CD4-positive, alpha-beta T cell treated with Interleukin-21 for 1 hour (primary cell): ENCODE measurements at places on chromosomes 1 and 21.

- DNase-seq, result no peak
Measured at GRCh38 chr1:236084386-236084730, 19.5 kb upstream of the NID1 start.

GRCh38 chr1:157178490-157178889 is 40.3 kb upstream of the ETV3 start:
- no peak for DNase-seq

DNA sequence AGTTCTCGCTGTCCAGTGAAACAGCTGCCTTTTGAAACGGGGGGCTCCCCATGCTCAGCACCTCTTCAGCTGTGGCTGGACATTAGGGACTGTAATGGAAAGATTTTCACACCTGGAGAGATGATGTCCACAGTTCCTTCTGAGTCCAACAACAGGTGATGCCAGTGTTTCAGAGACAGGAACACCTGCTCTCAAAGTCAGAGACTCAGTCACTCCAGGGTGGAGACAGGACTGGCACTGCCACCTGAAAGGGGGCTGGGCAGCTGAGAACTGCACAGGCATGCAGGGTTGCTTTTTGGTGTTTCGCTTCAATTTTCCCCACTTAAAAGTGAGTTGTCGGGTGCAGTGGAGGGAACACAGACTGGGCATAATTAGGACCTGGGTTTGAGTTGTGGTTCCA is 124.8 kb downstream of the GALNT2 start:
- no peak for DNase-seq

DNA sequence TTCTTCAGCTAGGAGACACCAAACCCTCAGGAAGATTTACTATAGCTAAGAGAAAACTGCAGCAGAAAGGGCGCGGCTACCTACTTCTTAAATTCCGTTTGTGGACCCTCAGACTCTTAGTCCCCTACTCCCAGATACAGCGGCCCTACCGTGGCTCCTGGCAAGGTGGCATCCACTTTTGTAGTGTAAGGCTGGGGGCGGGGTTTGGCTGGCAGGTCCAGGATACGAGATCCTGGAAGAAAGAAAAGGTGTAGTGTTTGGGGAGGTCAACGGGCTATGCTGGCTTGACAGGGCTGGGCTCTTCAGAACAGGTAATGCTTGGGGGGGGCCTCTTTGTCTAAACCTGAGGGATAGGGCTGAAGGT is 280 bp downstream of the CREB3L4 start:
- no peak for DNase-seq

DNA sequence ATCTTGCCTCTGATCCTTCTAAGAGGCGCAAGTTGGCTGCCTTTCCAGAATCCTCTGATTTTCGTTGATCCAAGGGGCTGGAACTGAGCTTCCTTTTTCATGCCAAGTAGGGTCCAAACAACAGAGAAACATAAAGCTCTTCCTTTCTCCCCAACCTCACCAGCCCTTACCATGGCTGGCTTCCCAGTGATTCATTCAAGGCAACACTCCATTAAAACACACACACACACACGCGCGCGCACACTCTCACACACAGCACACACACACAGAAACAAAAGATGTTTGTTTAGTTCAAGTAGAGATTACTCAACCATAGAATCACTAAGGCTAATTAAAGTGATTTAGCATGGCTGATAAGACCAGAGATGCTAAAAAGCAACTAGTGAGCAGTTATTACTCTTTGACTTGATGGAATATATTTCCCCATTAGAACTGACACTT is 13.0 kb upstream of the GUCA2A start:
- no peak for DNase-seq

- no peak for DNase-seq
Measured at GRCh38 chr1:74731399-74732052, 1.3 kb downstream of the CRYZ start.

DNA sequence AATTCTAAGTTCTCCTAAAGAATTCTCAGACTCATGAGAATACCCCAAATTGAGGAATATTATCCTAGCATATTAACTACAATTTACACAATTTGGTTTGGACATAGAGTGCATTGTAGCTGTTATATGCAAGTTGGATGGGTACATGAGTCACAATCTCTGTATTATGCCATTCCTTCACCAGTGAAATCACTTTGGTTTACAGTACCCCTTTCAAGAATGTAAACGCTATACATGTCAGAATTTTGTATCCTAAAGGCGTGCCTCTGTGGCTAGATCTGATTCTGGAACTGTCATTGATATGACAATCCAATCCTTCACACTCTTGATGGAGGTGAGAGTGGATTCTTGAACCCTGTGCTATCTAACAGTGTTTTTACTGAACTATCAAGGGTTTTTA is 6.7 kb upstream of the IL10RB start:
- DNase-seq, result no peak

DNA sequence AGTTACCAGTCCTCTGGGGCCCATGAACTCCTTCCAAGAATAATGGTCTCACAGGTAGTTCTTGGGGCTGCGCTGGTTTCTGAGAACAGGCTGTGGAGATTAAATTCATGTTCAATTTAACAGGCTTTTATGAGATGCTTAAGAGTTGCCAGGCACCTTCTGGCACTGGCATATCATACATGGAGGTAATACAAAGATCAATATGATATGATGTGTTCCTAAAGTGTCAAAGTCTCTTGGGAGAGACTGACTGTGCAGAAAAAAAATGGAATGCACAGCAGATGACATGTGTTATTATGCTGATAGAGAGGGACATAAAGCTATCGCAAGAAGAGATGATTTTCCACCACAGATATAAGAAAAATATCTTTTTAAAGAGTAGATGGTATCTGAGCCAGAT is 6.8 kb downstream of the CYP2J2 start:
- no peak for DNase-seq

DNA sequence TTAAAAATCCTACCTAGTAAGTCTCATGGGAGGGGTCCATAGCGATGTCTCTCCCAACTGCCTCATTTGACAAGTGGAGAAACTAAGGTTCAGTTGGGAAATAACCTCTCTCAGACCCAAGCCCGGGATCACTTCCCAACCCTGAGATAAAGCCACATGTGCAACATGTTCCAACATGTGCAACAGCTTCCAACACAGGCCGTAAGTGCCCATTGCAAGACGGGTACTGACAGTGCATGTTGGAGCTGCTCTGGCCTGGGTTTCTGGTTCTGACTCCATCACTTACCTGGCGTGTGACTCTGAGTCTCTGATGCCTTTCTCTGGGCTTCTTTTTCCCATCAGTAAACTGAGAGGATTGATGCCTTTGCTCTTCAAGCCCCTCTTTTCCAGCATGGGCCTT is 38.0 kb upstream of the FOXO6 start:
- no peak for DNase-seq

- DNase-seq, result no peak
Measured at GRCh38 chr1:168319691-168320090, 39.0 kb downstream of the TBX19 start.

DNA sequence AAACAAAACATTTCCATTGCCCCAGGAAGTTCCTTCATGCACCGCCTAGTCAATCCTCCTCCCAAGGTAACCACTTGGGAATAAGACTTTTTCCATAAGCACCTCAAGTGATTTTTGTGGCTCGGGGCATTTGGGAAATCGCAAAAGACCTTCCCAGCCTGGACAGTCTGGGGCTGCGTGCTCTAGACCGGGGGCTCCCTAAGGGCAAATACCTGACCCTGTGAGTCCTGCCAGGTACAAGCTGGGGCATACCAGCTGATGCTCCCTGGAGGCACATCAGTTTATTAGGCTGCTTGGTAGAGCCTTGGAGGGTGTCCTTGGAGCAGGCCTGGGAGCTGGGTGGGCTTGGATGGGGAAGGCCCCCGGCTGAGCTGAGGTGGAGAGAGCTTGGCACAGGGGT is 34.4 kb downstream of the ALPL start:
- DNase-seq, result no peak

- no peak for DNase-seq
Measured at GRCh38 chr1:1051127-1051810, 22.8 kb downstream of the RNF223 start.

DNA sequence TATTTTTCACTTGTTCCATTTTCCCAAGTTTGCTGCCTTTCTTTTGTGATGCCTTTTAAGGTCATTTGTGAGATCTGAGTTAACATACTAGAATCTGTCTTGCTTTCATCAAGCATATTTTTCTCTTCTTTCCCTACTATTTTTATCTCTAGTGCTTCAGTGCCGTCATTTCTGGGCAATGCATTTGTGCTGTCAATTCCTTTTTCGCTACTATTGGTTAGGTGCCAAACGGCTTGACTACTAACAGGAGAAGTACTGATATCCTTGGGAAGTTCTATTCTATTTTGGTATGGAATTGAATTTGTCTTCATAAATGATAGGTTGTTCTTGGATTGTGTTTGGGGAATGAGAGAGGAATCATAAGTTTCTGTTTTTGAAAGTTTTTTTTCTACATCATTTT is 42.2 kb downstream of the LRRC53 start:
- DNase-seq, result no peak

- no peak for DNase-seq
Measured at GRCh38 chr1:1342061-1342562, 7.1 kb downstream of the DVL1 start.

GRCh38 chr1:95146637-95147036 is 29.5 kb downstream of the TLCD4 start:
- no peak for DNase-seq

DNA sequence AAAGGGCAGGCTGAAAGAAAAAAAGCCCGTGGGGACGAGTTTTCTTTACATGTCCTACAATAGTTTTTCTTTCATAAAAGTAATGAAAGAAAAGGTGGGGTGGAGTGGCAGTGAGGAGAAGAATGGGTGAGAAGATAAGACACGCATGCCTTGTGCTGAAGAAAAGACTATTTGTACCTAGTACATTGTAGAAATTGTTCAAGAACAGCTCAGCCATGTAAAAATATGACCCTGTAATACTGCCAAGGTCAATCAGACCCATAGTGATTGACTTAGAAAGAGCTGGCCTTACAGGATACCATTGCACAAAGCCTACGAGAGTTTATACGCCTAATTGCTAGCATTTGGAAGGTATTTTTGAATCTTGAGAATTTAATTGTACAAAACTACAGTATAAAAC is 126.0 kb upstream of the NRIP1 start:
- no peak for DNase-seq

- DNase-seq, result no peak
Measured at GRCh38 chr21:43716376-43717165, 2.4 kb upstream of the PDXK start.

GRCh38 chr1:90970208-90970607 is 51.6 kb downstream of the ZNF644 start:
- DNase-seq, result no peak

GRCh38 chr1:152111515-152111968 is 3.7 kb downstream of the TCHH start:
- peak; percentile 18 for DNase-seq

- DNase-seq, result no peak
Measured at GRCh38 chr1:114010433-114011184, 31.3 kb downstream of the OLFML3 start.

DNA sequence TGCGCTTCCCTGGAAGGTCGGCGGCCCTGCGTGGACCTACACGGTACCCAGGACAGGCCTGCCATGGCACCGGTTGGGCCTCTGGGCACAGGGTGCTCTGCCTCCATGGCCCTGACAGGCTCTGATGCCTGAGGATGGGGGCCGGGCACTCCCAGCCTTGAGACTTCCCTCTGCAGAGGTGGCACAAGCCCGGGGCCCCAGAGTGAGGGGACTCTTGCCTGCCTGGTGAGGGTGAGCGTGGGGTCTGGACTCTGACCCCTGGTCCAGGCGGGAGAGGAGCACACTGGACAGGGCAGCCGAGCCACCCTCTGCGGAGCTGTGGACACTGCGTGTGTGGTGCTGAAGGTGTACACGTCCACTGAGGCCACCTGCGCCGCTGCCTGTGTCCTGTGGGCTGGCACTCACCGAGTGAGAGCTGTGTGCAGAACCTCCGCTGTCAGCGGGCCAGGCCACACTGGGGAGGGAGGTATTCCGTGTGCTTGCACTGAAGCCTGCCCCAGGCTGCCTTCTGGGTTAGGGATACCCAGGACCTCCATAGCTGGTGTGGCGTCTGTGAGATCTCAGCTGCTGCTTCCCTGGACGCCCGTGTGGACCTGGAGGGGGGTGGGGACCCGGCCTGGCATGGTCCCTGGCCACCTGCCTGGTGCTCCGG is 10.4 kb downstream of the SKI start:
- no peak for DNase-seq

GRCh38 chr1:28602536-28603439 is 10.7 kb downstream of the RAB42 start:
- peak; percentile 49 for DNase-seq

- DNase-seq, result no peak
Measured at GRCh38 chr1:107626073-107626796, 338.7 kb downstream of the VAV3 start.

- no peak for DNase-seq
Measured at GRCh38 chr1:200240656-200241055, 169.2 kb downstream of the ZNF281 start.

- no peak for DNase-seq
Measured at GRCh38 chr1:78377356-78377928, 113.3 kb upstream of the PTGFR start.

DNA sequence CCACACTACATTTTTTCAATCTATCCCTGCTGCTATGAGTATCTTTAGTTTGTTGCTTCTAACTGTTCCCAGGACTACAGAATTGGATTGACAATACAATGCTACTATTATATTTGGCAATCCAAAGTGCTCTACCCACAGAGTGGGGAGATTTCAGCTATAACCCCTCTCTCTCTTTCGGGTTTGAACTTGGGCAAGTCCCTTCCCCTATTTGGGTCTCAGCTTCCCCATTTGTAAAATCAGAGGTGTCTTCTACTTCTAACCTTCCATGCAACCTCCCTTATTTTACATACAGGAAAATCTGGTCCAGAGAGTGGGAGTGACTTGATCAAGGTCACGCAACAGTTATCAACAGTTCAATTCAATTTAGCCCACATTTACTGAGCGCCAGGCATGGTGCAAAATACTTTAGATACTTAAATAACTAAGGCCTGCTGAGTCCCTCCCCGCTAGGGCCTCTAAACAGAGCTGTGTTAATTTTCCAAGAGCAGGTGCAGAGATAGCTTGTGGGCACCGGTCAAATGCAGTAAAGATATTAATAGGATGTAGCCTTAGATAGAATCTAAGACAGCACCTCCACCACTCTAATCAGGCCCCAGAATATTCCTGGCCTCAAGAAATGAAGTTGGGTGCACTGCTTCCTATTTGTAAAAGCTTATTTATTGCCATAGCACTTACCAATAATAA is 9.4 kb upstream of the GPX7 start:
- DNase-seq, result no peak

DNA sequence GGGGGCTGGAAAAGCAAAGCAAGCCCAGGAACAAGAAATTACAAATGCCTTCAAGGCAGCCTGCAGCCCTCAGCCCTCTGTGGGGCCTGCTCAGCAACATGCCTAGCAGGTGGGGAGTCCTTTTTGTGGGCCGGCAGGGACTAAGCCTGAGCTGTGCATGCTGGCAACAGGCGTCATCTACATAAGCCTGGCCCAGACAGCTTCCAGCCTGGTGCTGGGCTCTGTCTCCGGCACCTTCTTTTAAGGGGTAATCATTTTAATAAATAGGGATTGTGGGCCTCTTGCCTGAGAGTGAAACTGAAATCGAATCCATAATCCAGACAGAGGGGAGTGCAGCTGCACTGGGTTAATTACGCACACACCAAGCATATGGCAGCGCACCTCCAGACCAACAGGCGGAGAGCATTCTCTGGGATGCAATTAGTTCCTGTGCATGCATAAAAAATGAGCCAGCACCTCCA is 96.6 kb downstream of the DDX20 start:
- DNase-seq, result no peak
